Stimulated activated CD4-positive, alpha-beta T cell treated with anti-CD3 and anti-CD28 coated beads, Interleukin-15, amount 100 ng/mL, for 48 hours (primary cell): ENCODE measurements at places on chromosomes 1 and 21.

GRCh38 chr1:101006553-101006952 lies 19.0 kb downstream of the DPH5 start:
- no peak for DNase-seq

DNA sequence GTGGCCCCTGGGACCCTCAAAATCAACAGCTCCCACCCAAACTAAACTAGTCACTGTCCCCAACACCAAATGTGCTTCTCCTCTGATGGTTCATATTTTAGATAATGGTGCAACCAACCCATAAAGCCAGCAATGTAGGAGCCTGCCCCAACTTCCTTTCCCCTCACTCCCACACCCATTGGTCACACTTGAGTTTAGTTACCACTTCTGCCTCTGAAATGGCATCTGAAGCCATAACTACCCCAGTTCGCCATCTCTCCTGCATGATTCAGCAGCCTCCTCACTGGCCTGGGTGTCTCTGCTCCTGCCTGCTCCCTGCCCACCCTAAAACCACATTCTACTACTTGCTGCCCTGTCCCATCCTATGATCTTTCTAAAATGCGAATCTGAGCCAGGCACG lies 3.4 kb upstream of the CDCP2 start:
- DNase-seq: no peak

DNA sequence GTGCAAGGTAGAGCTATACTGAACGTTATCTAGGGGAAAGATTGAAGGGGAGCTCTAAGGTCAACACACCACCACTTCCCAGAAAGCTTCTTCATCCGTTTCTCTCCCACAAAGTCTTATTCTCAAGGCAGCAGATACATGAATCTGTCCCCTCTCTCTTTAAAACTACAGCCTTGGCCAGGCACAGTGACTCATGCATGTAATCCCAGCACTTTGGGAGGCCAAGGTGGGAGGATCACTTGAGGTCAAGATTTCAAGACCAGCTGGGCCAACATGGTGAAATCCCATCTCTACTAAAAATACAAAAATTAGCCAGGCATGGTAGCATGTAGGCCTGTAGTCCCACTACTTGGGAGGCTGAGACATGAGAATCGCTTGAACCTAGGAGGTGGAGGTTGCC lies 8.1 kb downstream of the CYP4X1 start:
- DNase-seq: no peak

GRCh38 chr1:116881879-116882520 lies 27.7 kb upstream of the PTGFRN start:
- DNase-seq: no peak

DNA sequence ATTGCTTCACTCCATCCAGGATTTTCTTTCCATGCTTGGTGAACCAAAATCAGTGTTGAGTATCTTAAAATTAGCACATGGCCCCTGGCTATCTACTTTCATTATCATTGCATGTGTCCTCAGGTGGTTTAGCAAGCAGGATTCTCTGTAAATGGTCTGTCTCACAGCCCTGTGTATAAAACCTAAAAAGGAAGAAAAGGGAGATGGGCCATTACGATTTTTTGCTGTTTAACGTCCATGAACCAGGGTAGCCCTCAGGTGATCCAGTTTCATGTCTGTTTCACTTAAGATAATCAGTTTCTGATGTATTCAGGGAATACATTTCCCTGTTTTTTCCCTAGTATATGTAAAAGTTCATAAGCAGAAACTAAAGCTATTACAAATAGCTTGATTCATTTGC lies 238.2 kb downstream of the NFIA start:
- DNase-seq: no peak

DNA sequence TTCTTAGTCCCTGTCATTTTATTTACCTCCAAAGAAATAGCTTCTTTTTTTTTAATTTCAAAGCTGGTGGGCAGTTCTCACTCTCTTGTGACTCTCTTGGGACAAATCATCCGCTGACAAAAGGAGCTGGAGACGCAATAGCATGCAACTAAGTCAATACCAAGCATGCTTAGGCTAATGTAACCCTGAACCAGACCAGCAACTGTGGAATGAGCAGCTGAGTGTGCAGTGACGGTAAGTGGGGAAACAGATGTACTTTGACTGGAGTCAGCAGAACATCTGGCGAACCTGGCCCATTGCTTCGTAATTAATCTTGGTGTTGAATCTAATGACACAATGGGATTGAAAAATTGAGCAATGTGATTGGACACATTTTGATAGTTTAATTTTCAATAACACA lies 280.7 kb upstream of the PLXNA2 start:
- no peak for DNase-seq

DNA sequence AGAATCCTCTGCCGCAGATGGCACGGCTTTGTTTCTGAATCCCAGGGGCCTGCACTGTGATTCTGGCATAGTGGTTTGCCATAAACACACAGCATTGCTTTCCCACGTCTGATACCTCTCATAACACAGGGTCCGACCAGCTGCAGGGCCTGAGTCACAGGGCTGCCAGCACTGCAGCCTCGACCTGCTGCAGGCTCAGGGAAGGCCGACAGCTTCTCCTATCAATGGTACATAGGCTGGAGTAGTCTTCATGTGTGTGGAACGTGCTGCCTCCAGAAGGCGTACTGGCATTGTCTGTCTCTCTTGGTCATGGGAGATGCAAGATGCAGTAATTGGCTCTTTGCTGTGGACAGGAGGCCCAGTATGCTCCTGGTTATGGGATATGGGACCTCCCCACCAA lies 53.5 kb upstream of the PDE9A start:
- DNase-seq: no peak
